Right cardiac atrium (tissue), 5 donors: ENCODE measurements at places on chromosomes 3 and 15. TPM values are rescaled to one million over a fixed set of nuclear protein-coding genes. Genes with fewer than 3 reads are reported as not detected.

Gene SLC27A2
- total RNA-seq, result not detected

Gene DCBLD2
- total RNA-seq, result 34.5 TPM

DNA sequence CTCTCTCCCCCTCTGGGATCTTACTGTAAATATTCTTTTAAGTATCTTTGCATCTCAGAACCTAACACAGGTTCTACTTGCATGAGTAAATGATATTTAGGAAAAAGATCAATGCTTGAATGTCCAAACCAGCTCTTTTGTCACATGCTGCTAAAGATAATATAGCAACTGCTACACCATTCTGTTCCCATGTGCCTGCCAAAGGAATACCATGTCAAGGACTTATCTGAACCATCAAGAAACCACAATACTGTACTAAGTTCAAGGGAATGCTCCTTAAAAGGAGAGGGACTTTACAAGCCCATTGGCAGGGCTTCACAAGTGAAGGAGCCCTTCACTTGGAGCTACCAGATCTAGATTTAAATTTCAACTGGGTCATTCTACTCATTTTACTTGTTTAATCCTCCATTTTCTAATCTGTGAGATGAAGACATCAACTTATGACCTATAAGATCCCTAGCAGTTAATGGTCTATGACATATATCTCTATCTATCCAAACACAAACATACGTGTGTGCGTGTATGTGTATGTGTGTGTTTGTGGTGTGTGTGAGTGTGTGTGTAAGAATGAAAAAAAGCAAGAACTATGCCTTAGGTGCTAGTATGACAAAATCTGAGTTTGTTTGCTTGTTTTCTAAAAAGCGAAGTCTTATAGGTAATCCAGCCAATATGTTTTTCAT, 13.0 kb upstream of the SEC62 start:
- no peak for DNase-seq

- DNase-seq, result peak; percentile 90
Measured at GRCh38 chr3:60594025-60594424, 657.2 kb downstream of the FHIT start.

GRCh38 chr3:61547625-61548024, 13.7 kb upstream of the PTPRG start:
- no peak for DNase-seq

GRCh38 chr3:107670986-107671385, 148.2 kb downstream of the BBX start:
- DNase-seq, result no peak
